ENCODE measurements at places on chromosomes 5 and 9.

GRCh38 chr5:72213482-72213881, 106.2 kb downstream of the MAP1B start:
- DNase-seq: no peak

GRCh38 chr9:10268531-10269485, 344.0 kb downstream of the PTPRD start:
- DNase-seq: no peak

DNA sequence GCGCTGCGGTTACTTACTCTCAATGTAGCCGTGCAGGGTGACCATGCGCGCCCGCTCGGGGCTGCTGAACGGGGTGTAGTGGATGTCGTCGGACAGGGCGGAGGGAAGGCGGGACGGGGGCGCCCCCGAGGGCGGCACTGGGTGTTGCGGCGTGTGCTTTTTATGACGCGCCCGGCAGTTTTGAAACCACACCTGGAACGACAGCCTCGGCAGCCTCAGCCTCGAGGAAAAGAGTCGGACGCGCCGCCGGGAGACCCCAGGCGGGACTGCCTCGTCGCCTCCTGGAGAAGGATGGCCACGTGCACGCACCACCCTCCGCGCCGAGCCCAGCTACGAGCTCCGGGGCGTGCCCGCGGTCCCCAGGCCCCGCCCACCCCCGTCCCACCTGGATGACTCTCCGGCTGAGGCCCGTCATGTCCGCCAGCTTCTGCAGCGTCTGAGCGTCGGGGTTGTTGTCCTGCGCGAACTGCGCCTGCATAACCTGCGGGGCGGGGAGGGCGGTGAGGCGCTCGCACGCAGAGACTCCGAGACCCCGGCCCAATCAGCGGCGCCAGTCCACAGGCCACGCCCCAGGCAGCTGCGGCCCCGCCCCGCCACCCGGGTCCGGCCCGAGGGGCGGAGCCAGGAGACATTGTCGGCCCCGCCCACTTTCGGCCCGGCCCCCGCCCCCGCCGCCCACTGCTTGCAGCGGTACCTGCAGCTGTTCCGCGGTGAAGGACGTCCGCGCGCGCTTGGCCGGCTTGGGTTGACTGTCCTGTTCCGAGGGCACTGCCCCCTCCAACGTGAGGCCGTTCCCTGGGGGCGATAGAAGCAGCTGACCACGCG, 15.0 kb downstream of the LHX6 start:
- DNase-seq: no peak

GRCh38 chr9:38250279-38251035, 142.0 kb upstream of the ALDH1B1 start:
- DNase-seq: no peak

- DNase-seq: no peak
Measured at GRCh38 chr5:133376986-133377385, 235.4 kb downstream of the FSTL4 start.

GRCh38 chr5:147481874-147482705, 27.8 kb downstream of the DPYSL3 start:
- no peak for DNase-seq

DNA sequence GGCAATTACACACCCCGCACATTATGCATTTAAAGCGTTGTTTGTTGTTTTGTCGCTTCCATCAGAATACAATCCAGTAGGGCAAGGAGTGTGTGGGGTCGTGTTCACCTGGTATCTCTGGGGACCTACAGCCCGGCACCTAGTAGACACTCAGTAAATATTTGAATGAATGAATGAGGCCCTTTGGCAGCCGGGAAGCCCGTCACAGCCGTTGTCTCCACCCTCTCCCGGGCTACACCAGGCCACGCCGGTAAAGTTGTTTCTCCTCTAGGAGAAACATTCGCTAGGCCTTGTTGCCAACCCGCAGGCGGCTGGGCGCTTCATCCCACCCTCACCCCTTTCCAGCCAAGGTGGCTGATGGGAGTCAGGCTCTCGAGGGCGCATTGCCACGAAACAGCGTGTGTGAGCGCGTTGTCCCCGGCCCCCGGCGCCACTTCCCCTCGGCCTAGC, 876 bp upstream of the JAK2 start:
- no peak for DNase-seq

DNA sequence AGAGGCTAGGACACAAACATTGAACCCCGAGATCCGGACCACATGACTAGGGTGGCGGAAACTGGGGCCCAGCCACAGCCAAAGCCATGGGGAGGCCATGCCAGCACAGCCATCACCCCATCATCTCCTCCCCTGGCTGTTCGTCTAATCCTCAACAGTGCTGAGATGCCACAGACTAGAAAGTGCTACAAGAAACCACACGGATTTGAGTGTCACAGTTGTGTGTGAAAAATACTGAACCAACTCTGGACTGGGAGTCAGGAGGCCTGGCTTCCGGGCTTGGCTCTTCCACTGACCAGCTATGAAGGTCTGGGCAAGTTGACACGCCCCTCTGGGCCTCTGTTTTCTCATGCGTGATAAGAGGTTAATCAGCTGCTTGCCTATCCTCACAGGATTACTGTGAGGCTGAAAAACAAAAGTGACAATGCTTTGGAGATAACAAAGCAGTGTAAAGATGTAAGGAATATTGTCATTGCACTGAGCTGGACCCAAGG, 38.8 kb upstream of the SHB start:
- DNase-seq: no peak

DNA sequence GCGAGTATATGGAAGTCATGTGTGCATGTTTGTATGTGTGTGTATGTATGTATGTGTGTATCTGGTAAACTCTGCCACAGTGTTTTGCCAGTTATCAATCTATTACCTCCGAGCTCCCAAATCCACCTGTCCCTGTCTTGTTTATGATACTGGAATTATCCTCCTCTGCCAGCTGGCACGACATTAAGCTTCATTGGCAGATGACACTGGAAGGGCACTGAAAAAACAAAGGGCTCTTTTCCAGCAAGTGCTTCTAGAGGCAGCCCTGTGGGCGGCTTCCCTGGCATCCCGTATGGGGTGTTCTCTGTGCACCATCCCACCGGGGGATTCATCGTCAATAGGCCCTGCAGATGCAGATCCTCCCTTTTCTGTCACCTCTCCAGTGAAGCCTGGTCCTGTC, 221.5 kb downstream of the MSX2 start:
- no peak for DNase-seq

DNA sequence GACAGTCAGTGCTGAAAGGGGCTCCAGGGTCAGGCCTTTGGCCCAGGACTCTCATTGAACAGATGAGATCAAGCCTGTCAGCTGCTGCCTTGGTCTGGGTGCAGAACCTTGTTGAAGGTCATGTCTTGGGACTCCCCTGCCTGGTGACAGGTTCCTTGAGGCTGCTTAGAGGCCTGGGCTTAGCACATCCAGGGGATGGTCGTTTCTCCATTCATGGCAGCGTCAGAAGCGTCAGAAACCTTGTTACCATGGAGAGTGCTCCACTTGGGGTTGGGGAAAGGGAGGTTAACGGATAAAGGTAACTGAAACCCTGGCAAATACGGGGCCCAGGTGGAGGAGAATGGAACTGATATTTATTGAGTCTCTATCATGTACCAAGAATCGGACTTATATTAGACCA, 8.8 kb downstream of the ARPC5L start:
- DNase-seq: no peak

GRCh38 chr5:155154973-155155372, 141.4 kb downstream of the KIF4B start:
- no peak for DNase-seq

DNA sequence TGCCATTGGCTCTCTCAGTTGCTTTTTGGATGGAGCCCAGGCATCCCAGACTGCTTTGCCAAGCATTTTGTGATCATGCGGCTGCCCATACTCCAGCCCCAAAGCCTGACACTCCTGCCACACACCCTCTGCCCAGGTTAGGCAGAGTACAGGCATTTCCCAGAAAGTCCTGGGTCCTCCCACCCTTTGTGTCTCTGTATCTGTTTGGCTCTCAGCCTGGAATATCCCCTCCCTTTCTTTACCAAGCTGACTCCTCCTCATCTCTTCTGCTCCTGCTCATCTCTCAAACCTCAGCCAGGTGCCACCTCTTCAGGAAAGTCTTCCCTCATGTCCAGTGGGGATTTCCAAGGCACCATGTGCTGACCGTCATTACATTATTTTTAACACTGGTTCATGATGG, 14.3 kb upstream of the SH3RF2 start:
- no peak for DNase-seq

DNA sequence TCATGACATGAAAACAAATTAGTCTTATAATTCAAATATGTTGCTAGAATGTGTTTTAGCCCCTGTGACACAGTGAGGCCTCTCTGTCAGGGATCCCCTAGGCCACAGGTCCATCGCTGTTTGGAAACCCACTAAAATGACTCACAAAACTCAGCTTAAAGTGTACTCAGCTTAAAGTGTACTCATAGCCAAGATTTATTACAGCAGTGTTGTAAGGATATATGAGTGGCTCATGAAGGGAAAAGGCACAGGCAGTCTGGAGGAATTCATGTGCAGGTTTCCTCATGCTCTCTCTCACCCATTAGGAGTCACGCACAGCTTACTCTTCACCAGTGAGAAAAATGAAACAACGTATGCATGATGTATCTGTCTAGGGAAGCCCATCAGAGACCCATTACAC, 24.4 kb upstream of the TGFBI start:
- DNase-seq: no peak

DNA sequence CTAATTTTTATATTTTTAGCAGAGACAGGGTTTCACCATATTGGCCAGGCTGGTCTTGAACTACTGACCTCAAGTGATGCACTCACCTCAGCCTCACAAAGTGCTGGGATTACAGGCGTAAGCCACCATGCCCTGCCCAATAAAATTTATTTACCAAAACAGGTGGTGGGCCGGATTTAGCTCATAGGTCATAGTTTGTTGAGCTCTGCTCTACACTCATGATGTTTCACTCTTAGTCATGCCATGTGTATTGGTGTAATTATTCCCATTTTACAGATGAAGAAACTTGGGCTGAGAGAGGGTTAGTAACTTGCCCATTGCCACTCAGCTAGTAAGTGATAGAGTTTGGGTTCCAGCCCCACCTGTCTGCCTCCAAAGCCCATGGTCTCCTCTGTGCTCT, 93.1 kb upstream of the WWC1 start:
- no peak for DNase-seq

DNA sequence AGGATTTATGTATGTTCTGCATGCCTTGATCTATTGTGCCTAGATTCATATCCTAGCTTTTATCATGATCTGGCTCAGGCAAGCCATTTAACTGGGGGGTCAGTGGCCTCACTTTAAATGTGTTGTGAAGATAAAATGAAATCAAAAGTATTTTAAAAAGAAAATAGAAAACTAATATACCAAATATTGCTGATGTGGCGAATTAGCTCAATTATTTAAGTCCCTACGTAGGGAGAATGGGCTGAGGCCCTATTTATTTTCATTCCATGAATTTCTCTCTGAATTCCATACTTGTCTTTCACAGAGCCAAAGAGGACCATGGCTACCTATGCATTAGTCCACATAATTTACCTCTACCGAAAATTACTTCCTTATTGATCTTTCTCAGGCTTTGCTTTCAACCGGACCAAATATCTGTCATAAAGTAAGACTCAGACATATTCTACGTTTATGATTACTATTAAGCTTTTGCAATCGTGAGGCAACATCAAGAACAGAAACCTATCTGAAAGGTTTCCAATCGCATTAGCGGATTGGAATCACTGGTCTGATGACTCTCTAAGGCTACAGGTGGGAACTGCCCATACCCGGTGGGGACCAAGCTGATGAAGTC, 1.7 kb downstream of the MBLAC2 start:
- no peak for DNase-seq

- no peak for DNase-seq
Measured at GRCh38 chr9:71916834-71917534, 5.5 kb downstream of the C9orf85 start.

DNA sequence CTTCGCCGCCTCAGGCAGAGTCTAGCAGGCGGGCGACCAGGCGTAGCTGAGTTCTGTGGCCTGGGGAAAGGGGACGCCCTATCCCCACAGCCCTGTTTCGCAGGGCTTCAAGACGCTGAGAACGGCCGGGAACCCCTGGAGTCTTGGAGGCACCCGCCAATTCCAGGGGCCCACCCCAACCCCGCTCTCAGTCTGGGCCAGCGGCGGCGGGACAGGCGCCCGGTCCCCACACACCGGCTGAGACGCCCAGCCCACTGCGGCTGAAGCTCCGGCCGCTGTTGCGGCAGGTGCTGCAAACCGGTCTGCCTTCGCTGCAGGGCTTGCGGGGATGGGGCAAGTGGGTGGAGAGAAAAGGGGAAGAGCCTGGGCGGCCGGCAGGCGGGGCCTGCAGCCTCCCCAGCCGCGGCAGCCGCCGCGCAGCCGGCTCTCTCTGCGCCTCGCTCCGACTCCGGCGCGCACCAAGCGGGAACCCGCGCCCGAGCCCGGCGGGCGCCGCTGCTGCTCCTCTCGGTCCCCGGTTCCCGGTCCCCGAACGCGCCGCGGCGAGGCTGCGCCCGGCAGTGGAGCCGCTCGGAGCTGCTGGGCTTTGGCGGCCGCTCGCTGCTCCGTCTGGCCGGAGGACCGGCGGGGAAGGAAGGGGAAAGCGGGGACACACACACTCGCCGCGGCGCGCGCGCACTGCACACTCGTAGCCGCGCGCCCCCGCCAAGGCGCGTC, at the start of gene PIP5K1B:
PIP5K1B (plus strand) TSS at position 427 of the 717 bp plus-strand sequence. CDS start 117,375 bp downstream, outside the sequence.
- peak; percentile 51 for DNase-seq

DNA sequence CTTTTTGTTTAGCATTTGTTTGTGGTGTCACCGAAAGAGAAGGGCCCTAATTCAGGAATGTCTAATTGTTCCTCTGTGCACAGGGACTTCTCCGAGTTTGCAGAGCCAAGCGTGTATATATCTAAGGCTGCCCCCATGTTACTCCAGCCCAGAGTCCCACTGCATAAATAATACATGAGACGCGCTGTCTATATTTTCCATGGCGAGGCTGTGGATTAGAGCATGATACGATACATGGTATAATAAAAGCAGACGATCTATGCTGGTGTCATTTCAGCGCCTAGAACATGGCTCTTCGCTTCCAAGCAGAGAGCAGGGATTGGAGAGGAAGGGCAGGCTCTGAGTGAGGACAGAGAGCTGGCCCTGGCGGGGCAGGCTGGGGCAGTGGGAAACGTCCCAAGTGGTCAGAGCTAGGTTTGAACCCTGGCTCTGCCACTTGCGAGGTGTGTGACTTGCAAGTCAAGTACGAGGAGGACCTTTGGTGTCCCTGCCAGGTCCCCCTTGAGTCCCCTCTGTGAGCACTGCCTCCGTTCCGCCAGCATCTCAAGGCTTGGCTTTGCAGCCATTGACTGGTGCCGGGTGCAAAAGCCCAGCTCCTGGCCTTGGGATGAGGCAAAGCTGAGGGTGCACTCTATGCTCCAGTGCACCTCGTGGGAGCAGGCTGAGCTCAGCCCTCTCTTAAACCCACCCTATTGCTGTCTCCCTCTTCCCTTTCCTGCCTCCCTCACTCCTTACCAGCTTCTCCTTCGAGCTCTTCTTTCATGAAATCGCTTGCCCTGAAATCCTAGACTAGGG, 29.2 kb upstream of the LAMC3 start:
- DNase-seq: no peak

DNA sequence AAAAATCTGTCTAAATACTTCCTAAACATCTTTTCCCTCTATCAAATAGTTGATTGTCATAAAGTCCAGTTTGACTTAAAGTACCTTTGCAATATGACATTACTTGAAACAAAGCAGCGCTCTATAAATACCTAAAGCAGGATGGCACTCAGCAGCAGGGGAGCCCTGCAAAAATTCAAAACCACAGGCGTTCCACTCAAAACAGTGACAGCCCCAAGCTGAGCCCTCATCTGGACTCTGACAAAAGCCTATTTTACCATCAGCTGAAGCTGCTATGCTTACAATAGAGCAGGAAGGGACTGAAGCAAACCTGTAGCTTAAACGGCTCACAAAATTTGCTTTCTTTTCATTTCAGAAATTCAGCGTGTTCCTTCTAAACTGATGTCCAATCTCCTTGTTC, 11.5 kb downstream of the GABRA6 start:
- DNase-seq: no peak
